Peyer's patch (tissue), 4 donors: ENCODE measurements at places on chromosomes 13 and 19. TPM values are rescaled to one million over a fixed set of nuclear protein-coding genes. Genes with fewer than 3 reads are reported as not detected.
A peak's percentile ranks its signal among the peaks of the same experiment; 100 is the strongest.

DNA sequence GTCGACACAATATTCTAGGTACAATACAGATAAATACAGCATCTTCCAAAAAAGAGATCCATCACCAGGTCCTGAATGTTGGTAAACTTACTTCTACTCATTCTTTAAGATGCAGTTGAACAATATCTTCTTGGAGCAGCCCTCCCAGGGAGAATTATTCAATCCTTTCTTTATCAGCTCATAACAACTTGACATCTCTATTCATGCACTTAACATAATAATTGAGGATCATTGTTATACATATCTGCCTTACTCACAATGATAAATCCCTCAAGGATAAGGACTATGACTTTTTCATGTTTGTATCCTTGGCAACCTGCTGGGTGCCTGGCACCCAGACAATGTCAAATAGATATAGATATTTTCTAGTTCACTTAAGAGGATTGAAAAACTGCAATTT lies 219.5 kb downstream of the POU4F1 start:
- no peaks in the 10 kb centered on the region for H3K4me1 ChIP-seq
- no peaks in the 10 kb centered on the region for H3K27me3 ChIP-seq
- no peak overlapping the region for H3K4me3 ChIP-seq
- DNase-seq, result no peak

GRCh38 chr13:66530686-66531085 lies 699.5 kb downstream of the PCDH9 start:
- no peaks in the 10 kb centered on the region for H3K4me1 ChIP-seq
- no peak overlapping the region for H3K4me3 ChIP-seq
- no peak for DNase-seq
- no peaks in the 10 kb centered on the region for H3K36me3 ChIP-seq
- H3K27ac ChIP-seq, result no peak overlapping the region

The KBTBD6 gene
- 3.3 TPM for total RNA-seq

The SHD gene
- total RNA-seq, result 21.3 TPM

DNA sequence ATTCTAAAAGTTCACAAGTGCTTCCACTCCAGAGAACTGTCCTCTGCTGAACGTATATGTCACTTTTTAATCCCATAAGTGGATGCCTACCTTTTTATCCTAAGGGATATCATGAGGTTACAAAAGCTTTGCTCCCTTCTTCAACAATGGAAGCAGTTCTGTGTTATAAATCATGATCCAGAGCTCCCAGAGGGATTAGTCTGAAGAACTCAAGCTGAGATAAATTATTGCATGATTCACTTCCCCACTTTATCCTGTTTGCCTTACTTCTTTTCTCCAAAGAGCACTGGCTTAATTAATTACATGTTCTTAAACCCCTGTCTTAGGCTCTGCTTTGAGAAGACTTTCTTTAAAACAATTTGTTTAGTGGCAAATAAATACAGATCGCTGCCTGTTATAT lies 246.7 kb downstream of the PCDH17 start:
- no peaks in the 10 kb centered on the region for H3K27me3 ChIP-seq
- no peak for DNase-seq
- H3K4me3 ChIP-seq, result no peak overlapping the region
- no peak overlapping the region for H3K27ac ChIP-seq

The OR4F17 gene
- not detected for total RNA-seq

DNA sequence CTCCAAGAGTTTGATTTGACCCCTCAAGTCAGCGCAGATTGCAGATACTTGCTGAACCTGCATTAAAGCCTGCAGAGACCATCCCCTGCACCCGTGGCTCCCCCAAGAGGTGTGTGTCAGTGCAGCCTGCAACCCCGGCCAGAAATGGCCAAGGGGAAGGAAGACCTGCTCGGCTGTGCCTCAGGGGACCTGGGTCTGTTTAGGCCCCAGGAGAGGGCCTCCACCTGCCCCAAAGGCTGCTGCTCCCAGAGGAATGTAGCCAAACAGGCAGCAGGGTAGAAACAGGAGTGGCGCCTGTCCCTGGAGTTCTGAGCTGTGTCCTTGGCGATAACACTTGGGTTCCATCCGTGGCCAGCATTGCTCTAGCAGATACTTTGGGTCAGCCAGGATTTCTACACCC lies 8.0 kb downstream of the POP4 start:
- H3K4me1 ChIP-seq, result peaks cover 5% of the 10 kb centered on the region
- H3K36me3 ChIP-seq, result no peaks in the 10 kb centered on the region
- H3K27me3 ChIP-seq, result no peaks in the 10 kb centered on the region
- no peak overlapping the region for H3K4me3 ChIP-seq
- DNase-seq, result no peak
- no peak overlapping the region for H3K27ac ChIP-seq

- H3K27me3 ChIP-seq, result no peaks in the 10 kb centered on the region
- no peaks in the 10 kb centered on the region for H3K36me3 ChIP-seq
- no peak overlapping the region for H3K27ac ChIP-seq
- H3K4me3 ChIP-seq, result no peak overlapping the region
- H3K4me1 ChIP-seq, result no peaks in the 10 kb centered on the region
Observed at GRCh38 chr19:21133633-21134032, 8.2 kb upstream of the ZNF431 start.

DNA sequence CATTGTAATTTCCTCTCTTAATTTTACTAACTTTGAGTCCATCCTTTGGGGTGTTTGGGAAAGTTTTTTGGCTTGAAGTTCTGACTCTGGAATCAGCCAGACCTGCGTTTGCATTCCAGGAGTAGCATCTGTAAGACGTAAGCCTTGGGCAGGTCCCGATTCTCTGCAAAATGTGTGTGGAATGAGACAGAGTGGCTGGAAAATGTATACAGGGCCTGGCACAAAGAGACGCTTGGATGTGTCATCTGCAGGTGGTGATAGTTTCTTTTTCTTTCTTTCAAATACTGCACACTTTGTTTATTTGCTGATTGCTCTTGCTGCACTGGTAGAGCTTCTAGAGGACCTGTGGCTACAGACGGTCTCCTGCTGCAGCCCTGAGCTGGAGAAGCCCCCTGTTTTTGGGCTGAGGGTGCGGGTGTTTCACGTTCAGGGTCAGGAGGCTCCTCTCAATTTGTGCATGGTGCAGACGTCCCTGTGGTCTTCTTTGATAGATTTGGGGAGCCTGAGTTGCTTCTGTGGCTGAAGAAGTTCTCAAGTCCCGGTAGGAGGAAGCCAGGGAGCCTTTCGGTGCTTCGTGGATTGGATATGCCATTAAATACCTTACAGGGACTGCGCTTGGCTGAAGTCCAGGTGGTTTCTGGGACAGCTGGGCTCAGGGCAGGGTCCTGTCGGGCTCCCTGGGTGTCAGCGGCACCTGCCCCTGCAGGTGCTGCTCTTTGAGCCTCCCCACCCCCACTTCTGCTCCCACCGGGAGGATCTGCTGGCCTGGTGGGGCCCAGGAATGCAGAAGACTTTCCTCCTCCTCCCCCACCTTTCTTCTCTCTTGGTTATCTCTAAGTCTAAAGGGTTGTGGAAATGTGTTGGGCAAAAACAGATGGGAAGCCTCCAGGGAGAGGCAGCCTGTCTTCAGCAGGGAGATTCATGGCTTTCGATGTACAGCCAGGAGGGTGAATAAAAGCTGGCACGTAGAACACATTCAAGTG lies 44.0 kb upstream of the GAS6 start:
- H3K27me3 ChIP-seq, result no peaks in the 10 kb centered on the region
- no peaks in the 10 kb centered on the region for H3K36me3 ChIP-seq
- H3K4me3 ChIP-seq, result no peak overlapping the region
- H3K4me1 ChIP-seq, result peaks cover 8% of the 10 kb centered on the region

- no peak overlapping the region for H3K27ac ChIP-seq
- no peak overlapping the region for H3K4me3 ChIP-seq
Observed at GRCh38 chr13:44617648-44618047, 41.5 kb upstream of the TSC22D1 start.

DNA sequence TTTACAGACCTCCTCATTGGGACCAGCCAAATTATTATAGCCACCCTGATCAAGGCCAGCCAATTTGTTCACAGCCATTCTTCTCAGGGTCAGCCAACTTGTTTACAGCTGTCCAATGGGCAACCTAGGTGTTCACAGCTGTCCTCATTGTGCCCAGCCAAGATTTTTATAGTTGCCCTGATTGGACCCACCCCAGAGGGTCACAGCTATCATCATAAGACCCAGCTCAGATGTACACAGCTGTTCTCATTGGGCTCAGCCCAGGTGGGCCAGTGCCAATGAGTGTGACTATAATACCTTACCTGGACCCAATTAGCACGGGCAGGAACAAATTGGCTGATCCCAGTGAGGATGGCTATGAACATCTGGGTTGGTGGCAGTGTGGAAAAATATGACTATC lies 1151.8 kb downstream of the UQCRFS1 start:
- H3K27me3 ChIP-seq, result no peaks in the 10 kb centered on the region
- no peak for DNase-seq
- H3K36me3 ChIP-seq, result no peaks in the 10 kb centered on the region
- no peaks in the 10 kb centered on the region for H3K4me1 ChIP-seq

GRCh38 chr13:30329009-30329585 lies 21.7 kb upstream of the KATNAL1 start:
- H3K27me3 ChIP-seq, result no peaks in the 10 kb centered on the region
- H3K27ac ChIP-seq, result no peak overlapping the region
- H3K36me3 ChIP-seq, result no peaks in the 10 kb centered on the region
- H3K4me3 ChIP-seq, result no peak overlapping the region
- DNase-seq, result no peak

The SBSN gene
- not detected for total RNA-seq

DNA sequence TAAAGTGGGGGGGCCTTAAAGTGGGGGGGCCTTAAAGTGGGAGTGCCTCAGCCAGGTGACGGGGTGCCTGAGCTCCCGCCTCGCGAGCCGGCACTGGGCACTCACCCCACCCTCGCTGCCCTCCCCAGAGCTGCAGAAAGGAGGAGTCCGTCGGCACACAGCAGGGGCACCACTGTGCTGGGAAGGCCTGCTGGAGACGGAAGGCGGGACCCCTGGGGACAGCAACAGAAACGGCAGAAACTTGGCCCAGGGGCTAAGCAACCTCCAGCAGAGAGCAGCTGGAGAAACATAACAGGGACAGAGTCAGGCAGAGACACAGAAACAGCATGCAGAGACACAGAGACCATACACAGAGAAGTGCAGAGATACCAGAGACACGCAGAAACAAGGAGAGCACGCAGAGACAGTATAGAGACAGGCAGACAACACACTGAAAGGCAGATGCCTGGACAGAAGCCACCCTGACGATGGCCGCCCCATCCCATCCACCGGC lies 7.9 kb downstream of the CFD start:
- H3K4me3 ChIP-seq, result no peak overlapping the region
- H3K27ac ChIP-seq, result no peak overlapping the region
- peaks cover 9% of the 10 kb centered on the region for H3K4me1 ChIP-seq
- no peaks in the 10 kb centered on the region for H3K36me3 ChIP-seq
- H3K27me3 ChIP-seq, result no peaks in the 10 kb centered on the region

DNA sequence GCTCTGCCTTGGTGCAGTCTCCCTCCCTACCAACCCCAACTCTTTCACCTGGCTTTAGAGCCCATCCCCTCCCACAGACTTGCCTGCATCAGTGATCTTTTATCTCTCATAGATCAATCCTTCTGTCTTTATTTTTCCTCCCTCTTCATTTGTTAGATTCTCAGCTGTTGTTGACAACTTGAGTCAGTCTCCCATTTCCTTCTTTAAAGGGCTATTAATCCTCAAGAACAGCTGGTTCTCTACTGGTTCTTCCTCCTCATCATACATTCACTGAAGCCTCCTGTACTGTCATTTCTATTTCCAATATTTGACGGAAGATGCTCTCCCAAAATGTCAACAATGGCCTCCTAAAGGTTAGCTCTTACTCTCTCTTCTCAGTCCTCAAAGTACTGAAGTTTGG lies 408.2 kb downstream of the TBC1D4 start:
- no peak overlapping the region for H3K27ac ChIP-seq
- DNase-seq, result no peak
- H3K4me1 ChIP-seq, result no peaks in the 10 kb centered on the region
- no peaks in the 10 kb centered on the region for H3K36me3 ChIP-seq
- no peak overlapping the region for H3K4me3 ChIP-seq

GRCh38 chr13:110162866-110163658 lies 143.9 kb downstream of the COL4A1 start:
- H3K36me3 ChIP-seq, result no peaks in the 10 kb centered on the region
- H3K4me1 ChIP-seq, result no peaks in the 10 kb centered on the region
- H3K4me3 ChIP-seq, result no peak overlapping the region
- no peak overlapping the region for H3K27ac ChIP-seq

- H3K27ac ChIP-seq, result no peak overlapping the region
- no peaks in the 10 kb centered on the region for H3K36me3 ChIP-seq
- DNase-seq, result peak; percentile 3
Observed at GRCh38 chr13:112686987-112687386, 2.9 kb upstream of the ATP11A start.

DNA sequence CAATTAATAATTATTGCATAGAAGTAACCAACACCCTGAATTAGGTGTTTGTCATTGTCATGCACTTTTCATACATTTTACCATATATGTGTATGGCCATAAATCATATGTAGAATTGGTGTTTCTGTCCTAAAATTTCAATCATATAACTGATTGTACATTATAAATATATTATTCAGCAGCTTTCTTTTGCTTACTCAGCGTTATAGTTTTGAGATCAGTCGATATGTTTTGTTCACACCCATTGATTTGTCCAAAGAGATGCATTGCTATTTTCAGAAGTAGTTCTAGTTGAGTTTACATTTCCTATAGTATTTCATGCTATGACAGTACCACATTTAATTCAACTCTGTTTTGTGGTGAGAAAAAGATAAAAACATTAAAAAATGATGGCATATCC lies 50.5 kb upstream of the PARP4 start:
- no peak overlapping the region for H3K4me3 ChIP-seq
- no peak overlapping the region for H3K27ac ChIP-seq
- no peaks in the 10 kb centered on the region for H3K27me3 ChIP-seq
- DNase-seq, result no peak
- no peaks in the 10 kb centered on the region for H3K36me3 ChIP-seq
- H3K4me1 ChIP-seq, result no peaks in the 10 kb centered on the region

DNA sequence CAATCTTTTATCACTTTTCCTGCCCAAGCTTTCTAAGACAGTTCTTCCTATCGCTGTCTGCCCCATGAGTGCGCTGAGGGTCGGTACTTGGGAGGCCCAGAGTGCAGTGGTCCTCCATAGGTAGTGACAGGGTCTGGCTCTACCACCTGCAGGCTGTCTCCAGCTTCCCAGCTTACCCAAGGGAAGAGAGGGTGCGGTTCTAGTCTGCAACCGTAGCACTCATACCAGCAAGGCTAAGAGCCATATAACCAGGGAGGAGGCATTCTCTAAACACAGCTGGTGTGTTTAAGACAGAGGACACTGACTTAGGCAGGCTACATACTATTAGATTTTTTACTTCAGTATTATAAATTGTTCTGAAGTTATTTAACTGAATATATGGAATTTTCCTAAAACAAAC lies 8.2 kb downstream of the PROZ start:
- DNase-seq, result no peak
- no peaks in the 10 kb centered on the region for H3K4me1 ChIP-seq
- peaks cover 4% of the 10 kb centered on the region for H3K27me3 ChIP-seq
- no peaks in the 10 kb centered on the region for H3K36me3 ChIP-seq

GRCh38 chr19:55622242-55622969 lies 2.0 kb downstream of the ZNF784 start:
- H3K4me3 ChIP-seq, result no peak overlapping the region
- no peaks in the 10 kb centered on the region for H3K4me1 ChIP-seq
- no peak overlapping the region for H3K27ac ChIP-seq
- H3K27me3 ChIP-seq, result no peaks in the 10 kb centered on the region
- DNase-seq, result no peak
- peaks cover 17% of the 10 kb centered on the region for H3K36me3 ChIP-seq

GRCh38 chr19:15248648-15249527 lies 16.6 kb upstream of the EPHX3 start:
- DNase-seq, result peak; percentile 83
- no peak overlapping the region for H3K4me3 ChIP-seq
- H3K4me1 ChIP-seq, result no peaks in the 10 kb centered on the region

GRCh38 chr13:57582032-57582431 lies 49.5 kb upstream of the PCDH17 start:
- H3K27ac ChIP-seq, result no peak overlapping the region
- no peaks in the 10 kb centered on the region for H3K4me1 ChIP-seq
- H3K4me3 ChIP-seq, result no peak overlapping the region
- no peaks in the 10 kb centered on the region for H3K27me3 ChIP-seq
- H3K36me3 ChIP-seq, result no peaks in the 10 kb centered on the region
